Stimulated activated CD8-positive, alpha-beta memory T cell treated with anti-CD3 and anti-CD28 coated beads, Interleukin-7, amount 100 ng/mL, for 48 hours (primary cell): ENCODE measurements at places on chromosomes 6 and 20.
A peak's percentile ranks its signal among the peaks of the same experiment; 100 is the strongest.

DNA sequence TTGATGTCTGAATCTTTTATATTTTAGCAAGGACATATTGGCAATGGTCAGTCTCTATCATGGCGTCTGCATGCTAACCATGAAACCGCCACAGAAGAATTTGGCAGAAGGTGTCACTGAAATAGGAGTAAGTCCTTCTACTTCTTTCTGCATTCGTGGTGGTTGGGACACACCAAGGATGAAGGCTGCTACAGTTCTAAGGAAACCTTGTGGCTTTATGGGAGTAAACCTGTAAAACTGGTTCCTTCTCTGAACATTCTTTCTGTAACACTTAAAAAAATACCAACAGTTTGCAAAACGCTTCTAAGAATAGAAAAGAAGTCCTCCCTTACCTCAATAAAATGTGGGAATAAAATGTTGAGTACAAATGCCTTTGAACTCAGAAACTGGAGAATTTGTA, 195.3 kb downstream of the SLC24A3 start:
- DNase-seq: no peak

DNA sequence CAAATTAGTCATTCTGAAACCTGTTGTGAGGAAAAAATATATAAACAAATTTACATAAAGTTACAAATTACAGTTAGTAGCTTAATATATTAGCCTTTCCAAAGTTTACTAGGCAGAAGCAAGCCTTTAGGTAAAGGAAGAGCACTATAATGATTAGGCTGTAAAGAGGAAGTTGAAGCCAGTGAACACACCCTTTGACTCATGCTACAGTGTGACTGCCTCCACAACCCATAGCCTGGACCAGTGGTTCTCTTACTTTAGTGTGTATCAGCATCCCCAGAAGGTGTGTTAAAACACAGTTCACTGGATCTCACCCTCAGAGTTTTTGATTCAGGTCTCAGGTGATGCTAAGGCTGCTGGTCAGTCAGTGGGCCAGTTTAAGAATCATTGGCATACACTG, 91.4 kb upstream of the DEFB112 start:
- no peak for DNase-seq

GRCh38 chr6:85642774-85643536, at the start of gene SYNCRIP:
Gene SYNCRIP (minus strand): TSS chr6:85642886. CDS start chr6:85641439, 1,447 bp downstream.
- DNase-seq: peak; percentile 98

GRCh38 chr6:18465410-18466154, 78.4 kb downstream of the RNF144B start:
- DNase-seq: no peak

DNA sequence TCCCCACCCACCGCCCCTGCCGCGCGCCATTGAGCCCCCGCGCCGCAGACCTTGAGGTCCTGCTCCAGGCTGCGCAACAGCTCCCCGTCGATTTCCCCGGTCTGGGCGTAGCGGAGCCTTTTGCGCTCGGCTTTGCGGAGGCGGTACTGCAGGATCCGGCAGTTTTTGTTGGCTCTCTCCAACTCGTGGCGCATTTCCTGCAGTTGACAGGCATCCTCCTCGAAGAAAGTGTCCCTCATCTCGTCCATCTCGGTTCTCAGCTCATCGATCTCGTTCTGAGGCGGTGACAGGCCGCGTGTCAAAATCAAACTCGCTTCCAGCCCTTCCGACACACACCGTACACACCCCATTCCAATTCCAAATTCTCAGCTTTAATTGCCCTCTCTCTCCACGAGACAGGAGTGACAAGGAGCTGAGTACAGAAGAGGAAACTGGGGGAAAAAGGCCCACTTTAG, 4.3 kb downstream of the MTCL3 start:
- DNase-seq: no peak

- DNase-seq: no peak
These were observed 81.4 kb upstream of the RPS6KA2 start for GRCh38 chr6:166708460-166708859.

- no peak for DNase-seq
These were observed 66.8 kb downstream of the RIN2 start for GRCh38 chr20:19824861-19825260.

DNA sequence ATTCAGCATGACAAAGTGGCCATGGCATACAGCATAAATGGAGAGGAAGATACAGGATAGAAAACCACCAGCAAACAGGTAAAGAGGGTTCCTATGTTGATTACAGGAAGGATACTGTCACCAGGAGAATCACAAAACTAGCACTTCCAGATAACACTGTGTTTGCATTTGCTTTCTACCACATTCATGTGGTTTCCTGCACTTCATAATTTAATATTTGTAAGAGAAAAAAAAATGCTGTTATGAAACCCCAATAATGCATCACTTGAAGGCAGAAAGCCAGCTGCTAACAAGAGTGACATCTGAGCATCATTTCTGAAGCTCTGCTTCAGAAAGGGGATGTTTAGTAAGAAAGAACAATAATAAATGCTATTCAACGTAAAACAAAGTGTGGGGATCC, 106.6 kb downstream of the ATXN1 start:
- no peak for DNase-seq

DNA sequence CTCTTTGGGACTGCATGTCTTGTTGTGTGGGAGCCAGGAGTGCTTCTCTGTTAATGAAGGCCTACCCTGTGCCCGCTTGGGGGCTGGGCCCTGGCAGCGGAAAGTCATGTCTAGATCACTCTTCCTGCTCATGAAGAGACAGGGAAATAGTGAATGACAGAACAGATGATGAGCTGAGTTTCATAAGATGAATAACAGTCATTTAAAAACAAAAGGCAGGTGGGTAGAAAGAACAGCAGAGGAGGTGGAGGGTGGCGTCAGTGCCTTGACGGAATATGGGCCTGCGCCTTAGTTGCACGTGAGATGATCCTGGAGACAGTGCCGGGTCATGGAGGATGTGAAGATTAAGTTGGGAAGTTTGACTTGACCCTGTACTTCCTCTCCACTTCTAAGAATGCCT, 85.5 kb downstream of the ARID1B start:
- DNase-seq: no peak

- DNase-seq: no peak
These were observed 28.0 kb upstream of the ZNF217 start for GRCh38 chr20:53621482-53622246.

DNA sequence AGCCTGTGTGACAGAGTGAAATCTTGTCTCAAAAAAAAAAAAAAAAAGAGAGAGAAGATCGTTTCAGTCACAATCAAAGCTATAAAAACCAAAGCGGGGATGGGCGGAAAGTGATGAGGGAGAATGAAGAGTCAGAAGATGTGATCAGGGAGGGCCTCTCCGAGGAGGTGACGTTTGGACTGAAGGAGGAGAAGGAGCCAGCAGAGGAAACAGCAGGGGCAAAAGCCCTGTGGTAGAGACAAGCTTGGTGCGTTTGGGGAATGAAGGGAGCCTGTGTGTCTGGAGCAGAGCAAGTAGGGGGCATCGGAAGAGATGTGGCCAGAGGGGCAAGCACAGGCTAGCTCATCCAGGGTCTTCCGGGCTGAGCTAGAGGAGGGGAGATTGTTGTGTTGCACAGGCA, 14.5 kb upstream of the LBP start:
- no peak for DNase-seq

GRCh38 chr20:24777746-24778145, 171.3 kb upstream of the CST7 start:
- DNase-seq: no peak

- DNase-seq: no peak
These were observed 40.4 kb downstream of the ALDH5A1 start for GRCh38 chr6:24535210-24535609.

DNA sequence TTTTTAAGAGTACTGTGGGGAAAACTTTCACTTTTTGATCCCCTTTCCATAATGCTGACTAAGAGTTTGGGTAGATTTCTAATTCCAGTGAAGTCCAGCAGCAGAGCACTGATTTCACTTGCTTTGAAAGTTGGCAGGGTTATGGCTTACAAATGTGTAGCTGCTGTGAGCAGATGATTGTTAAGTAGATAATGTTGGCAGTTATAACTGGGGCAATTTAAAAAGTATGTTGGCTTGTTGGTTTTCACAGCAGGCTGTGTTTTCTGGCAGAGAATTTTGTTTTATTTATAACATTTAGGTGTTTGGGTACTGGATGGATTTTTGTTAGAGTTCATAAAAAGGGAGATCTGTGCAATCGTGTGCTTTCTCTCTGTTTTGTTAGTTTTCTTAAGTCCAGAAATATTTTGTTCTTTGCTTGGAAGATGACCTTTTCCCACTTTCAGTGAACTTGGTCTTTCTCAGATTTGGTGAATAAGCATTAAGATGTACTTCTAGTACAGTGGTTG, 31.4 kb downstream of the AFDN start:
- no peak for DNase-seq

DNA sequence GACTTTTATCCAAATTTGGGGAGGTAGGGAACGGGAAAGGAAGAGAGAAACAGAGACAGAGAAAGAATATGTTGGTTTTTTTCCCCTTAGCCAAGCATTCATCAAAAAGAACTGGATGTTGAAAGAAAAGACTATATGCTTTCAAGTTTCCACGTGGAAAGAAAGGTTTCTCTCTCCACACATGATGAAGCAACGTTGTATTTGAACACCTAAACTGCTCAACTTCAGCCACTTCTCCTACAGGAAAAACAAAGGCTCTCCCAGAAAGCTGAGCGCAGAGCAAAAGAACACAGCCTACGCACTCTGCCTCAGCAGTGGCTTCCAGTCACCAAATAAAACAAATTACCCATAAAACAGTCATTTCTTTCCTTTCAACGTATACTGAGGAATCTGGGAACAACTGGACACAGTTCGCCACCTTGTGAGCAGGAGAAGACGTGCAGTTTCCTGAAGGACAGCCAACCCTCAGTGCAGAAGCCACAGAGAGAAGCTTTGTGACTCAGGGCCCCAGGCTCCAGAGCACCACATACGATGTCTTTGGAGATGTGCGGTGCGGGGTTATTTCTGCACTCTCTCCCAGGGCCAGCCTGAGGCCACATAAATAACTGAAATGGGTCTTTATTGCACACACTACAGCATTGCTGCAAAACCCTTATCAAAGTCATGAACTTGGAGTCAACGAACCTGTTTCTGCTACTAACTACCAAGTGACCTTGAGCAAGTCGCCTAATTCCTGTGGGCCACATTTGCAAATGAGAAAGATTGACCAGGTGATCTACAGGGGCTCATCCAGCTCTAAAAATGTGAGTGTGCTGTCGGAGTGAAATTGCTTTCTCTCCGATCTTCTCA, 10.1 kb downstream of the IL17F start:
- DNase-seq: peak; percentile 47

- no peak for DNase-seq
These were observed 61.9 kb upstream of the CARMIL1 start for GRCh38 chr6:25217302-25217701.

GRCh38 chr20:9306521-9306920, 207.9 kb upstream of the LAMP5 start:
- no peak for DNase-seq

GRCh38 chr6:143679041-143679440, 1.3 kb downstream of the PHACTR2 start:
- no peak for DNase-seq

- no peak for DNase-seq
These were observed 598.5 kb upstream of the IRAK1BP1 start for GRCh38 chr6:78268591-78269452.

- DNase-seq: no peak
These were observed 81.8 kb downstream of the CLIC5 start for GRCh38 chr6:45933855-45934254.

GRCh38 chr6:142008781-142009180, 123.9 kb upstream of the GJE1 start:
- no peak for DNase-seq

- no peak for DNase-seq
These were observed 220.6 kb upstream of the UFL1 start for GRCh38 chr6:96301023-96301422.

DNA sequence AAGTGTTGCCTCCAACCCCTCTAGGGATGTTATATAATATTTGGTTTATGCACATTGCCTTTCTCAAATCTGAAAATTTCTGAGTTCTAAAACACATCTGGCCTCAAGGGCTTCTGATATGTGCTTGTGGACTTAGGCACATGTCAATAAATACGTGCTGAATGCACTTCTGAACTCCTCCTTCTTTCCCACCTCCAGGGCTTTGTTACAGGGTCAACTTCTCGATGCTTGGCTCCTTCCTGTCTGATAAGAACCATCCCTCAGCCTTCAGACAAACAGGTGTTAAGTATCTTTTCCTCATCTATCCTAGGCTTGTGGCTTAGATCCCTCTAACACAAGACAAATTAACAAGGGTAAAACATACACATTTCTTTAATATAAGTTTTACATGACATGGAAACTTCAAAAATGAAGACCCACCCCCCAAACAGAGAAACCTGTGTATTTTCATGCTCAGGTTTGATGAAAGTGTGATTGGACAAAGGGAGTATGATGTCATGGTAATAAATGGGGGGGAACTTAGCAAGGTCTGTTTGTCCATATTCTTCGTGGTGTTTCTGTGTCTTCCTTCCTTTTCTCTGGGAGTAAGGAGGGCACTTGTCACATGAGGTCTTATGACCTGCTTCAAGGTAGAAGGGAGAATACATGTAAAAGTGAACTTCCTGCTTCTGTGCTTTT, 326.9 kb downstream of the CD83 start:
- no peak for DNase-seq

DNA sequence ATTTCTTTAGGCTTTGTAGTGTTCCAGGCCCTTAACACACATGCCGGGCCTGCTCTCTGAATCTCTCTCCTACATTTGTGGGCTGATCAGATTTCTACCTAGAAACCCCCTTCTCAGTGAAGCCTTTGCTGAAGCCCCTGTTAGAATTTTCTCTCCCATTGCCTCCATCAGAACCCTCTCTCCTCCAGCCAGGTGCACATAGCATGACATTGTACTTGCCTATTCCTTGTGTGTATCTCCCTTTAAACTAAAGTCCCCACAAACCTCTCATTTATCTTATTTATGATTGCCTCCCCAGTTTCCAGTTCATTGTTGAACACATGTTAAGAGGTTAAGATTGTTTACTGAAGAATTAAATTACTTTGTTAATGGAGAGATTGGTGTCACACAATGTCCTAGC, 325.5 kb upstream of the CITED2 start:
- DNase-seq: no peak

DNA sequence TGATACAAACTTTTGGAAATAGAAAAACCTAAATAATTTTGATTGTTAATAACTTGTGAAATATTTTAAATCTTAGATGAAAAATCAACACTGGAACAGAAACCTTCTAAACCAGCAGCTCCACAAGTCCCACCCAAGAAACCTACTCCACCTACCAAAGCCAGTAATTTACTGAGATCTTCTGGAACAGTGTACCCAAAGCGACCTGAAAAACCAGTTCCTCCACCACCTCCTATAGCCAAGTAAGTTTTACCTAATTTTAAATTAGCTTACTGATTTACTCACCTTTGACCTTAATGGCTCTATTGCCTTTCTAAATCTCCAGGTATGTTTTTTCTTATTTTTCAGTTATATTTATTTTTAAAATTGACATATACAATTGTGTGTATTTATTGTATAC, 102.6 kb upstream of the ADGRF4 start:
- no peak for DNase-seq

- peak; percentile 55 for DNase-seq
These were observed 53.7 kb downstream of the PPP1R16B start for GRCh38 chr20:38859070-38859690.
